ENCODE measurements at places on chromosomes 3 and 15.

GRCh38 chr3:127209840-127210653 is 17.1 kb downstream of the PRR23E start:
- no peak for DNase-seq
- H3K36me3 ChIP-seq, result no peaks in the 10 kb centered on the region
- no peak overlapping the region for H3K4me3 ChIP-seq
- no peak overlapping the region for H3K27ac ChIP-seq
- peaks cover 10% of the 10 kb centered on the region for H3K4me1 ChIP-seq

- DNase-seq, result no peak
- H3K4me1 ChIP-seq, result peaks cover 6% of the 10 kb centered on the region
- H3K27ac ChIP-seq, result no peak overlapping the region
- H3K4me3 ChIP-seq, result no peak overlapping the region
- H3K27me3 ChIP-seq, result no peaks in the 10 kb centered on the region
Observed at GRCh38 chr15:98676586-98677270, 28.4 kb downstream of the IGF1R start.

DNA sequence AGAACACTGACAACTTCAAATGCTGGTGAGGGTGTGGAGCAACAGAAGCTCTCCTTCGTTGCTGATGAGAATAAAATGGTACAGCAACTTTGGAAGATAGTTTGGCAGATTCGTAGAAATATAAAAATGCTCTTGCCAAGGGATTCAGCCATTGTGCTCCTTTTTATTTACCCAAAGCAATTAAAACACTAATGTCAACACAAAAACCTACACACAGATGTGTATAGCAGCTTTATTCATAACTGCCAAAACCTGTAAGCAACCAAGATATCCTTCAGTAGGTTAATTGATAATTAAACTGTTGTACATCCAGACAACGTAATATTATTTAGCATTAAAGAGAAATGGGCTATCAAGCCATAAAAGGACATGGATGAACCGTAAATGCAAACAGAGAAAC is 37.8 kb upstream of the LSAMP start:
- DNase-seq, result no peak
- no peaks in the 10 kb centered on the region for H3K36me3 ChIP-seq
- H3K27me3 ChIP-seq, result no peaks in the 10 kb centered on the region
- no peak overlapping the region for H3K4me3 ChIP-seq
- H3K4me1 ChIP-seq, result no peaks in the 10 kb centered on the region
- no peak overlapping the region for H3K27ac ChIP-seq

DNA sequence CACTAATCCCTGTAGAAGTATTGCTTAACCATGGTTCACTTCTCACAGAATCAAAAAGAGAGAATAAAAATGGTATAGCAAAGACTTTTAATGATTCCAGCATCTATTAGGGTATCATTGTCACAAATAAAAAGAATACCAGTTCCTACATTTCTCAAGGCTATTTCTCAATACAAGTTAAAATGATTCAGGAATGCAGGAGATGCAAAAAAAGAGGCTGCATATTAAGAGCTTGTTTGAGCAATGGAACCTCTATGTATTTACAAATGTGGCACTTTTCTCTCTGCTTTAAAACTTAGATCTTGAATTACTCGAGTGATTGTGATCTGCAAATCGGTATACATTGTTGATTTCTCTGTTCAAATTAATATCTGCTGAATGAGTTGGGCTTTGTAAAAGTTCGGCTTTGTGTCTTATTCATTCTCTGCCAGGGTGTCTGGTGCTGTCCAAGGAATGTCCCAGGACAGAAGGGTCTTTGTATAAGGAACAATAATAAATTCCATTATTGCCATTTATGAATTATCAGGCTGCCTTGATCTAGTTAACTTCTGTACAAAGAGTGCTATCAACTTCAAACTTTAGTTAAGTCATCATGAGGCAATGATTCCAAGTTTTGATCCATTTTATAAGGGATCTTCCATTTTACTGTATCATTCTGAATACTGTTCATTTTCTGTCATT is 364.2 kb downstream of the RBMS3 start:
- H3K4me3 ChIP-seq, result no peak overlapping the region
- no peaks in the 10 kb centered on the region for H3K4me1 ChIP-seq
- H3K27ac ChIP-seq, result no peak overlapping the region
- no peaks in the 10 kb centered on the region for H3K36me3 ChIP-seq
- no peak for DNase-seq
